Thymus (tissue), 14 donors: ENCODE measurements at places on chromosomes 7 and 10.

DNA sequence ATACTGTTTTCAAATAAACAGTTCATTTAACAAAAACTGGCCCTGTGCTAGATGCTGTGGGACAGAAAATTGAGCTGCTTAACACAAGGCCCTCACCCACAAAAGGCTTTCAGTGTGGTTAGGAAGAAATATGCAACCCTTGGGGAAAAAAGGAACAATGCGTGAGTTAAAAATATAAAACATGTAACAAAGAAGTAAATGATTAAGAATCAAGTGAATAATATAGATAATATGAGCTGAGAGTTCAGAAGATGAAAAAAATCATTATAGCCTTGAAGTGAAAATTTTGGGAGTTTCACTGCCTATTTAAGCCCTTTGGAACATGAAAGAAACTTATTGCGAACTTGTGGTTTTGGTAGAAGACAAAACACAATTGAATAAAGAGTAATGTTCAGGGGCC lies 495.4 kb downstream of the GFRA1 start:
- no peak for DNase-seq

- DNase-seq, result no peak
Observed at GRCh38 chr10:112711366-112711765, 238.7 kb upstream of the TCF7L2 start.

DNA sequence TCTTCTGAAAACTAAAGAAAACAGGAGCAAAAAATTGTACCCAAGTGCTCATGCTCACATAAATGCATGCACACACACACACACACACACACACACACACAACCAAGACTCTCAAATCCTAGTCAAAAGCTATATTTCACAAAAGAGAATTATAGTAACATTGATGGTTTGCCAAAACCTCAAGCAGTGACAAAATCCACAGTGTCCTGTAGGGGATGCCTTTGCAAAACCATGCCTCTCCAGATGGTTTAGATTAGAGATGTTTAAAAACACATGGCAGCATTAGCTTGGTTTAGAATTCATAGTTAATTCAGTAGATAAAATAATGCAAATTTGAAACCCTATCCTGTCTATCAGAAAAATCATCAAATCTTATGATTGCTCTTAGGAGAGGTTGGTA lies 232.2 kb downstream of the DYNC1I1 start:
- no peak for DNase-seq

DNA sequence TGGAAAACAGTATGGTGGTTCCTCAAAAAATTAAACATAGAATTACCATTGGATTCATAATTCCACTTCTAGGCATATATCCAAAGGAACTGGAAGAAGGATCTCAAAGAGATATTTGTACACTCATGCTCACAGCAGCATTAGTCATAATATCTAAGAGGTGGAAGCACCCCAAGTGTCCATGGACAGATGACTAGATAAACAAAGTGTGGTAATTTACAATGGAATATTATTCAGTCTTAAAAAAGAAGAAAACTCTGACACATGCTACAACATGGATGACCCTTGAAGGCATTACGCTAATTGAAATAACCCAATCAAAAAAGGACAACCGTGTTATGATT lies 594.2 kb downstream of the KCNMA1 start:
- DNase-seq, result no peak

DNA sequence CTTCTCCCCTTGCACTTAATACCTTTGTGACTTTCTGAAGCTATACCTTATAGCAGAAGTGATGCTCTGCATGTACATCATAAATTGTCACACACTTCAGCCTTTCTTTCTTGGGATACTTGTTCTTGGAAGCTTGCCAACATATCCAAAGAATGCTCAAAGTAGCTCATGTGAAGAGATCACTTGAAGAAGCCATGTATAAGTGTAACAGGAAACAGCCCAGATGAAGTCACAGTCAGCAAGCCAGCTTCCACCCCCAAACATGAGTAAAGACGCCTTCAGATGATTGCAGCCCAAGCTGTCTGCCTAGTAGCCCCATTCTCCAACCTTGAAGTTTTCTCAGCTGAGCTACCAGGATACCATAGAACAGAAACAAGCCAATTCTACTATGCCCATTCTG lies 50.9 kb downstream of the DGKB start:
- no peak for DNase-seq
